ENCODE measurements at places on chromosomes 3 and 15.

- peaks cover 20% of the 10 kb centered on the region for H3K4me1 ChIP-seq
- no peak overlapping the region for H3K27ac ChIP-seq
- H3K27me3 ChIP-seq = no peaks in the 10 kb centered on the region
Observed at GRCh38 chr3:139292711-139293664, 50.8 kb upstream of the MRPS22 start.

- H3K4me1 ChIP-seq = peaks cover 3% of the 10 kb centered on the region
- no peak for DNase-seq
- H3K36me3 ChIP-seq = no peaks in the 10 kb centered on the region
- H3K27me3 ChIP-seq = no peaks in the 10 kb centered on the region
- no peak overlapping the region for H3K27ac ChIP-seq
- H3K4me3 ChIP-seq = no peak overlapping the region
Observed at GRCh38 chr3:9173445-9173844, 76.0 kb downstream of the SRGAP3 start.

- H3K4me3 ChIP-seq = no peak overlapping the region
- peak overlapping the region; percentile 3 for H3K27ac ChIP-seq
- peaks cover 27% of the 10 kb centered on the region for H3K4me1 ChIP-seq
- no peaks in the 10 kb centered on the region for H3K36me3 ChIP-seq
Observed at GRCh38 chr15:58465866-58466517, 34.2 kb downstream of the LIPC start.

DNA sequence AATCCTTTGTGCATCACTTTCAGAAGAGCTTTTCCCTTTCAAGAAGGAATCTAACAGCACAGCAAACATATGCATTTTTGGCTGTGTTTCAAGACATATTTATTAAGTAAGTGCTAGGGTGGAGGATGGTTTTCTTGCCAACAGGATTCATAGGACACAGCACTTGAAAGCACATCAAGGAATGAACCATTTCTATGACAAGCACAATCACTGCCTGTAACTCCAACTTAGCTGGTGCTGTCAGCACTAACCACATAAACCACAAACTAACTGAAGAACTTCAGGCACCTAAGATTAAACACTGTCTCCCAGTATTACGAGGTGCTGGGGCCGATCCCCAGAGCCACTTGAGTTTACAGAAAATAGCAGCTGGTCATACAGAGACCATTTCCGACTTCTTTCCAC lies 35.4 kb upstream of the SPRED1 start:
- peak; percentile 49 for DNase-seq
- H3K27me3 ChIP-seq = no peaks in the 10 kb centered on the region
- no peaks in the 10 kb centered on the region for H3K36me3 ChIP-seq
- no peak overlapping the region for H3K27ac ChIP-seq
- H3K4me1 ChIP-seq = peaks cover 20% of the 10 kb centered on the region
- H3K4me3 ChIP-seq = no peak overlapping the region

DNA sequence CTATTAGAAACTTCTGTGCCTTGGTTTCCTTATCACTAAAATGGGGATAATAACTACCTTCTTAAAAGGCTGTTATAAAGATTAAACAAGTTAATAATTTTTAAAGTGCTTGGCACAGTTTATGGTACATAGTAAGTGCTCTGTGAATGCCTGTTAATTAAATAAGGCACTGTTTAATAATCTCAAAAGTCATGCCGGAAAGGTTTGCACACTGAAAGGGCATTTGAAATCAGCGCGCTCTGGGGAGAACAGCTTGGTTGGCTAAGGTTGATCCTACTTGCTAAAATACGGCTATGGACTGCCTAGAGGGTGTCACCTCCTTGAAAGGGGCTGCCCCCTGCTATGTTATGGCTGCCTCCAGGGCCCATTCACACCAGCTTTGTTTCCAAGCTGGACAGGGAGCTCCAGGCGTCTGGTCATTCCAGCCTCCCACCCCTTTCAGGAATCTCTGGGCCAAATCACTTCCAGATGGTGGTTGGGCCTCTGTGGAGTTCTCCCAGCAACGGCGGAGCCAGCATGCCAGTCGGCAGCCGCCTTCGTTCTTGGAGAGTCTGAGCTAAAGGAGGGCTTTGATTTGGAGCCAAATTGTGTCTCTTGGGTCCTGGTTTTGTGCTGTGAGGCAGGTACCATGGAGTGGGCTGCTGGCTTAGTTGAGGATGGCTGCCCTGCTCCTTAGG lies 5.9 kb downstream of the FLNB start:
- no peaks in the 10 kb centered on the region for H3K36me3 ChIP-seq
- H3K27ac ChIP-seq = peak overlapping the region; percentile 58
- peak; percentile 98 for DNase-seq

- no peaks in the 10 kb centered on the region for H3K36me3 ChIP-seq
- H3K4me1 ChIP-seq = no peaks in the 10 kb centered on the region
- H3K27me3 ChIP-seq = no peaks in the 10 kb centered on the region
- H3K4me3 ChIP-seq = no peak overlapping the region
- DNase-seq = no peak
Observed at GRCh38 chr3:54321520-54321919, 199.2 kb downstream of the CACNA2D3 start.

DNA sequence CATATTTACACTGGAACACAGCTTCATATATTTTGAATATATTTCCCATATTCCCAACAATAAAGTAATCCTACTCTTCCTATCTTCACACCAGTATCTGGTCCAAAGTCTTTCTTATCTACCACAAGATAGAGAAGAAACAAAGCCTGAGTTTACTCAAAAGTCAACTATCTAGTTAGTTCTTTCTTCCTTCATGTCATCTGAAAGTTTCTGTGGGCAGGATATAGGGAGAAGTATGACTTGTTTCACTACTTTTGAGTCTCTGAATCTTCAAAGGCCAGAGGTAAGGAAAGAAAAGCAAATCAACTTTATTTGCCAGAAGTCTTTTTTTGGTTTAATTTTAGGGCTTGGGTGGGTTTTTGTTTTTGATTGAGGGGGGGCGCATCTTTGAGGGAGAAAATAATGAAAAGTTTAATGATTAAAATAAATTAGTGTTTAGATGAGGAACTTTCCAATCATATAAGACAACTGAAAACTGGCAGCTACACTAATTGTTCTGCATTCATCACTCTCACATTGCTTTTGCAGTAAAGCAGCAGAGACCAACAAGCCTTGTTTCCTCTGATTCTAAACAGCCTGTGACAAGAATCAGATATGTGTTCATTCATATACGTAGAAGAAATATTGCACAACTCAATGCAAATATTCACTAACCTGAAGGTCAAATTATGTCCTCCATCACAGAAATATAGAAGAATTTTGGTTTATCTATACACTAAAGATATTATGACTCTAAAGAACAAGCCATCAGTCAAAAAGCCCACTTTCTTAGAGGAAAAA lies 421.4 kb downstream of the SHQ1 start:
- no peak for DNase-seq
- no peaks in the 10 kb centered on the region for H3K36me3 ChIP-seq
- no peaks in the 10 kb centered on the region for H3K27me3 ChIP-seq
- H3K4me1 ChIP-seq = no peaks in the 10 kb centered on the region

- no peak overlapping the region for H3K4me3 ChIP-seq
- peaks cover 94% of the 10 kb centered on the region for H3K36me3 ChIP-seq
- peak overlapping the region; percentile 71 for H3K27ac ChIP-seq
- peaks cover 38% of the 10 kb centered on the region for H3K4me1 ChIP-seq
- H3K27me3 ChIP-seq = no peaks in the 10 kb centered on the region
Observed at GRCh38 chr15:63059573-63060216, 17.1 kb downstream of the TPM1 start.

DNA sequence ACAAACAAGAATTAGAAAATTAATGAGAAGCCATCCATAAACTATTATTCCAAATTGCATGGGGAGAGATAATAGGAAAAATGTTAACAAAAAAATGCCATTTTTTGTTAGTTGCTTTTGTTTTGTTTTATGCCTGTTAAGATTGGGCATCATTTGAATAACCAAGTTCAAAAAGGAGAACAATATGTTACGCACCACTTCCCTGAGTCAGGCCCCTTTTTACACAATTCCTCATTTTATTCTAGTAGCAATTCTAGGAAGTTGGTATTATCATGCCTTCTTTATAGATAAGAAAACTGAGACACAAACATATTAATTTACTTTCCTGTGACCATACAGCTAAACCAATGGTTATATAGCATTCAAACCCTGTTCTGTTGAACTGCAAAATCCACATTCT lies 736.9 kb upstream of the CCDC54 start:
- H3K27ac ChIP-seq = no peak overlapping the region
- DNase-seq = no peak
- H3K4me1 ChIP-seq = peaks cover 9% of the 10 kb centered on the region
- H3K4me3 ChIP-seq = no peak overlapping the region
- no peaks in the 10 kb centered on the region for H3K27me3 ChIP-seq

DNA sequence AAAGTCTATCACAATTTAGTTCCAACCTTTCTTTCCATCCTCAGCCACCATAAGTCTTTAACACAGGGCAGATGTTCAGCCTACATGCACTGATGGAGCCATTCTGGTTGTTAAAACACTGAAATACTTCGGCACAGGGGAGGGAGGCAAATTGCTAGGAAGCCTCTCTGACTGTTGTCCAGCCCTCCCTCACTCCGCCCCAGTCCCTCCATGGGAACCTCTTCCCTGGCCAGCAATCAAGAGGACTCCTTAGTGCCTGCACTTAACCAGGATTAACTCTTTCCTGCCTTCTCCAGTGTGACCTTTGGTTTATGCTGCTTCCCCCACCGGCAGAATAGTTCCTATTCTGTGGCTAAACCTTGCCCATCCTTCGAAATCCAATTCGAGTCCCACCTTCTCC lies 47.0 kb upstream of the USP3 start:
- no peak for DNase-seq
- no peaks in the 10 kb centered on the region for H3K27me3 ChIP-seq
- H3K4me3 ChIP-seq = no peak overlapping the region
- 0 out of 2 replicates have a peak, but pooled peaks cover 6% of the 10 kb centered on the region for H3K4me1 ChIP-seq
- no peaks in the 10 kb centered on the region for H3K36me3 ChIP-seq
- no peak overlapping the region for H3K27ac ChIP-seq

- H3K4me3 ChIP-seq = no peak overlapping the region
- peaks cover 53% of the 10 kb centered on the region for H3K4me1 ChIP-seq
- peak; percentile 87 for DNase-seq
- no peaks in the 10 kb centered on the region for H3K27me3 ChIP-seq
- H3K36me3 ChIP-seq = peaks cover 2% of the 10 kb centered on the region
- H3K27ac ChIP-seq = peak overlapping the region; percentile 79
Observed at GRCh38 chr15:67076147-67076843, 10.9 kb downstream of the SMAD3 start.

- no peaks in the 10 kb centered on the region for H3K27me3 ChIP-seq
- peak; percentile 56 for DNase-seq
- H3K36me3 ChIP-seq = no peaks in the 10 kb centered on the region
- H3K4me3 ChIP-seq = no peak overlapping the region
Observed at GRCh38 chr3:17431004-17431403, 311.4 kb downstream of the TBC1D5 start.

- no peak for DNase-seq
- H3K36me3 ChIP-seq = no peaks in the 10 kb centered on the region
- H3K27ac ChIP-seq = no peak overlapping the region
- no peak overlapping the region for H3K4me3 ChIP-seq
Observed at GRCh38 chr15:100809587-100809986, 70.0 kb upstream of the ALDH1A3 start.

- H3K27me3 ChIP-seq = no peaks in the 10 kb centered on the region
- H3K4me1 ChIP-seq = peaks cover 14% of the 10 kb centered on the region
Observed at GRCh38 chr15:88242586-88243555, 13.7 kb downstream of the NTRK3 start.

DNA sequence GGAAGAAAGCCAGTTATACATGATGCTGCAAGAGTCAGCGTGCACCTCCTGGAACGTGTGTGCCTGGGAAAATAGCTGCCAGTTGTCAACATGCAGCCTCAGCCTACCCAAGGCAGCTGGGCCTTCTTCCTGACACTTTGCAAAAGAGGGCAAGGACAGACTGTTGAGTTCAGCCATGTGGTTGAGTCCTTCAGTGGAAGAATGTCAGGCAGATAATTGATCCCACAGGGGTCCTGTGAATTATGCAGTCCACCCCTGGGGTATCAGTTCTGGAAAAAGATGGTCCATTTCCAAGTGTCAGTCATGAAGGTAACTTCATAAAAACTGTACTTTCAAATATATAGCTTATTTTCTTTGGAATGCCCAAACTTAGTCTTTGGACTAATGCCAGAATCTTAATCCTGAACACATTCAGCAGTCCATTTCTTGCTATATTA lies 79.6 kb downstream of the ARNT2 start:
- H3K27ac ChIP-seq = no peak overlapping the region
- no peaks in the 10 kb centered on the region for H3K27me3 ChIP-seq
- H3K4me3 ChIP-seq = no peak overlapping the region
- H3K36me3 ChIP-seq = no peaks in the 10 kb centered on the region

All from GM23248 (cell line).